ENCODE measurements at places on chromosomes 2 and 18.

GRCh38 chr2:86254576-86255538, 55.6 kb downstream of the MRPL35 start:
- no peak for DNase-seq

DNA sequence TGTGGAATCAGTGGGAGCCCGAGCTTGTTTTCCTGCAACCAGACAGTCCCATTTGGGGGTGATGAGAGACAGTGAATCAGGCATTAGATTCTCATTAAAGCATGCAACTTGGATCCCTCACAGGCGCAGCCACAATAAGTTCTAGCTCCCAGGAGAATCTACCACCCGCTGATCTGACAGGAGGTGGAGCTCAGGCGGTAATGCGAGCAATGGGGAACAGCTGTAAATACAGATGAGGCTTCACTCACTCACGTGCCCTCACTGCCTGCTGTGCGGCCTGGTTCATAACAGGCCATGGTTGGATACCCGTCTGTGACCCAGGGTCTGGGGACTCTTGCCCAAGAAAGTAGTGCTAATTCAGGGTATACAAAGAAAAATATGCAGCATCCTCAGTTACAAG, 144.8 kb upstream of the RGPD4 start:
- DNase-seq = no peak

GRCh38 chr2:28729698-28730097, 21.9 kb upstream of the PPP1CB start:
- DNase-seq = no peak

GRCh38 chr2:100776445-100776844, 43.5 kb upstream of the NPAS2 start:
- DNase-seq = no peak

- no peak for DNase-seq
Observed at GRCh38 chr2:7061450-7061789, 144.2 kb downstream of the RNF144A start.

Measured in activated T-helper 2 cell treated with anti-CD3 and anti-CD28 coated beads, Interferon-gamma antibody, Interleukin-2, Interleukin-4, amounts not matched to agents 10 μg/mL and 5 μg/mL and 100 μg/mL, durations not matched to agents 14 hours and 24 hours and 36 hours (primary cell).